Activated CD4-positive, alpha-beta T cell treated with anti-CD3 and anti-CD28 coated beads for 24 hours (primary cell): ENCODE measurements at places on chromosomes 6 and 20.

DNA sequence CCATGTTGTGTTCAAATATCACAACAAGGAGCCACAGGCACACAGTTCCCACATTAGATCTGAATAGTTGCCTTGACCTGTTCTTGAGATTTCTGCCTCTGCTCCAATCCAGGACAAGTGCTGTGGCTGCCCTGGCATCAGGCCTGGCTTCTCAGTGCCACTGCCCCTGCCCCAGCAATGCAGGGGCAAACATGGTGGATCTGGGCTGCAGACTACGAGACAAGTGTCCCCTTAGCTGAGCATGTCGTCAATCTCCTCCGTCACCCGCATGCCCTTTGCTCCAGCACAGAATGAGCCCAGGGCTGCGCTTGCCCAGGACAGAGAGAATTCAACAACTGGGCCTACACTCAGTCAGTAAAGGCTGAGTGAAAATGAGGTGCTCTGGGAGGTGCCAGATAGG lies 201.6 kb downstream of the SYNDIG1 start:
- DNase-seq: no peak

DNA sequence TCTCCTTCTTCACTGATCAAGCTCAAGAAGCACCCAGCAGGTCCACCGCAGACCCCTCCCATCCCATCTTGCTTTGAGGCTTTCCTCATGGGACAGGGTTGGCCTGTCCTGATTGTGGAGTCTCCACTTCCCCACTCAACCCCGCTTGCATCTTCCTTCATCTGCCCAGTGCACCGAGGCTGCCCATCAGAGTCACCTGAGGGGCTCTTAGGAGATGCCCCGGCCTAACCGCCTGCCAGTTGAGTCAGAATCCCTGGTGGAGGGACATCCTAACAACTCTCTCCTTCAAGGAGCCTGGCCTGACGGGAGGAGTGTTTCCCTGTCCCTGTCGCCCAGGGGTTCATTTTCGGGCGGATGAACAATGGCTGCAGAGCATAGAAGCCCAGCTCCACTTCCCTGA lies 46.1 kb downstream of the RBM38 start:
- no peak for DNase-seq

GRCh38 chr6:79239536-79240168 lies 5.2 kb upstream of the HMGN3 start:
- DNase-seq: no peak

DNA sequence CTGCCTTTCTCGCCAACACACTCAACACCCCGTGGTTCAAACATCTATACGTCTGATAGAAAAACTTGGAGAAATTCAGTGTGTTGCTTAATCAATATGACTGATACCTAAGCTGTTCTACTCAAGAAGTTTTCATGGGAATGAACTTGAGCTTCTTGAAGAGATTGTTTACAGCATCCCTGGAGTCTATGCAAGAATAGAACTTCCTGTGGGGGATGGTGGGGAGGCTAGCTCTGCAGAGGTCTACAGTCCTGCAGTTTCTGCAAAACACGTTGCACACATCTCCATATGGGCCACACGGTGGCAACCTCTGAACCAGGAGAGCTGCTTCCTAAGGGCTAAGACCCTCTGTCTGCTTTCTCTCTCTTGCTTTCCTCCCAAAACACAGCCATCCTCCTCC lies 32.7 kb upstream of the FANCE start:
- no peak for DNase-seq

GRCh38 chr6:109760208-109760607 lies 69.1 kb downstream of the FIG4 start:
- no peak for DNase-seq

DNA sequence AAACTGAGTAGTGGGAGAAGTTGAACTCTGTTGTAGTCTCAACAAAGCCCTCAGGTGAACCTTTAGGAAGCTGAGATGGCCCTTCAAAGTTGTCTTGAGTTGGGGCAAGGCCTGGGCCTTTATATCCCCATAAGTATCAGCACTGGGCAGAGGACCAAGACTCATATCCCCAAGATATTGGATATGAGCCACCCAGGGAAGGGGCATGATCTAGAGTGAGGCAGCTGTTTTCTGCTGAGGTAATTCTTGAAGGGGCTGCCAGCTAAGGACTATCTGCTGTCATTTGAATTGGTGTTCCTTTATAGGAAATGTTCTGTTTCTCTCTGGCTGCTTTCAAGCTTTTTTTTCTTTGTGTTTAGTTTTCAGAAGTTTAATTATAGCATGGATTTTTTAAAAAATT lies 140.7 kb upstream of the FLRT3 start:
- DNase-seq: no peak

DNA sequence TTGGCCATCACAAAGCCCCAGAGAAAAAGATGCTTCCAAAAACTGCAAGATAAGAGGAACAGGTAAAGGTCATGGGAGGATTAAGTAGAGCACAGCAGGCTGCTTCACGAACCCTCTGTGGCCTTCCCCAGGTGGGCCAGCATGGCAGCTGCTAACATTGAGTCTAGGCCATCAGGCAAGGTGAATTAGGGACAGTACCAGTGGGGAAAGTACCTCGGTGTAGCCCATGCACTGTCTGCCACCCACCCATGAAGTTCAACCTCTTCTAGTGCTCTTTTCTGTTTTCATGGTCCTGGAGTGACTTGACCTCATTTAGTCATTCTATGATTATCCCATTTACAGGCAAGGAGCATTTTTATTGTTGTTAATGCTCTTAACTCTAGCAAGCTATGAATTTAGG lies 108.6 kb upstream of the DUSP22 start:
- DNase-seq: no peak

- no peak for DNase-seq
Observed at GRCh38 chr20:43584448-43585136, 6.1 kb upstream of the IFT52 start.

- no peak for DNase-seq
Observed at GRCh38 chr20:63402181-63402859, 41.2 kb upstream of the CHRNA4 start.
